Activated naive CD4-positive, alpha-beta T cell treated with Interleukin-2 at 50 U/mL for 16 hours (primary cell): ENCODE measurements at places on chromosomes 7 and 10.
A peak's percentile ranks its signal among the peaks of the same experiment; 100 is the strongest.

- DNase-seq = no peak
Measured at GRCh38 chr7:151070574-151070960, 10.0 kb downstream of the FASTK start.

GRCh38 chr7:98285157-98286092 lies 3.9 kb downstream of the BRI3 start:
- DNase-seq = no peak

GRCh38 chr7:16982640-16983350 lies 101.0 kb upstream of the AGR3 start:
- DNase-seq = peak; percentile 12

DNA sequence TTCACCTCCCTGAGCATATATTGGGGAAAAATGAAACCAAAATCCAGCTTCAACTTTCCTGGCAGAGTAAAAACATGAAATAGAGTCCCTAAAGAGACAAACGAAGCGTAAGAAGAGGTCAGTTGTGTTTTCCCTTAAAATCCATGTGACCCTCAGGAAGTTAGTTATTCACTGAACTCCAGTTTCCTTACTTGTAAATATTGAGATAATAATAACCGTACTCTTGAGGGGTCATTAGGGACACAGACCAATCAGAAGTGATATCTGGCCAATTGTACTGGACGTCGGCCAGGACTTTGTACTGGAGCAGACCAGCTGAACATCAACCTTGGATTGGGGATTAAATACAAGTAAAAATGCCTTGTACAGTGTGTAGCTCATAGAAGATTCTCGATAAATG lies 167.0 kb downstream of the GATA3 start:
- no peak for DNase-seq

DNA sequence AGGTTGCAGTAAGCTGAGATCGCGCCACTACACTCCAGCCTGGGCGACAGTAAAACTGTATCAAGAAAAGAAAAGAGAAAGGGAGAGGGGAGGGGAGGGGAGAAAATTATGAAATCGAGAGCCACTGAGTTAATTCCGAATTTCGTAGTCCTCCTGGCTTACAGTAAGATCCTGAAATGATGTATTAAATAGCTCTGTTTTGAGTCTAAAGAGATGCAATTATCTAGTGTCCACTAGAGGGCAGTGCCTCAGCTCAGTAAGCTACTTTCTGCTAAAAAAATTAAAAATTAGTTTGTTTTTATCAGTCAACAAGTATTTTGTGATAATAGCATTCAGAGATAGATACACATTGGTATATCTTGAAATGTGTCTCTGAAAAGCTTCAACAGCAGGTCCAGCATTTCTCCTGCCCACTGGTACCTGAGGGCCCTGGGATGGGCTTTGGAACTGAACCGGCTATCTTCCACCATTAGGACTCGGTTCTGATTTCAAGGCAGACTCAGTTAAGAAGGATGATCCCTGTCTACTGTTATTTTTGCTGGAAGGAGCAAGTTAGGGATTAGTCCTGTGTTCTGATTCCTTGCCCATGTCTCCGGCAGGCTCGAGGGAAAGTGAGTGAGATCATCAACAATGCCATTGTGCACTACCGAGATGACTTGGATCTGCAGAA lies 19.5 kb downstream of the TSPAN33 start:
- DNase-seq = no peak

GRCh38 chr10:490891-491571 lies 198.4 kb downstream of the DIP2C start:
- DNase-seq = no peak

GRCh38 chr7:148697256-148698006 lies 1.3 kb upstream of the CUL1 start:
- peak; percentile 69 for DNase-seq

GRCh38 chr10:71264345-71265200 lies 52.2 kb downstream of the UNC5B start:
- no peak for DNase-seq

GRCh38 chr10:118572256-118573041 lies 23.0 kb downstream of the PRLHR start:
- no peak for DNase-seq

DNA sequence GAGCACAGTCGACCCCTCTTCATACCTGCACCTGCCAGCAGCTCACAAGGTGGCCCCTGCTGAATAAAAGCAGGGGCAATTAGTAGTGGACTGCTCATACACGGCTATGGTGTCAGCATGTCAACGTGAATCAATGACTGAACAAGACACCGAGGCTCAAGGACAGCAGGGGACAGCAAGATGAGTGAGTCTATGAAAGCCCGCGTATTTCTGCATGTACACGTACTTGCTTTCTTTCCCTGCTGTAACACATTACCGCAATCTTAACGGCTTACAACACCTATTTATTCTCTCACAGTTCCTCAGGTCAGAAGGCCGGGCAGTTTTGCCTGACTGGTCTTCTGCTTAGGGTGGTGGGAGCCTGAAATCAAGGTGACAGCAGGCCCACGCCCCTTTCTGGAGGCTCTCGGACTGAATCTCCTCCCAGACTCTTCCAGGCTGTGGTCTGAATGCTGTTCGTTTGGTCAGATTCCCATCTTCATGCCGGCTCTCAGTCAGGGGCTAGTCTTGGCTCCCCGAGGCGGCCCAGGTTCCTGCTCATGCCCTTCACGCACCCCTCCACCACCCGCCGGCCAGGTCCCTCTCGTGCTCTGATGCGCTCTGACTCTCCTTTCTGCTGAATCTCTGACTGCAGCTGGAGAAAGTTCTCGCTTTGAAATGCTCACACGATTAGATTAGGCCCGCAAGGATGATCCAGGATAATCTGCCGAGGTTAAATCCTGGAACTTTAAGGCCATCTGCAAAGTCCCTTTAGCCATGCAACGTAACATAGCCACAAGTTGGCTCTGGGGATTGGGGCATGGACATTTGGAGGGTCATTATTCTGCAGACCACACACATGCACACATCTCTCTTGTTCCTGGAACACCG lies 7.8 kb upstream of the PPP2R2D start:
- DNase-seq = no peak

- peak; percentile 12 for DNase-seq
Measured at GRCh38 chr7:42931447-42931833, 534 bp downstream of the PSMA2 start.

- no peak for DNase-seq
Measured at GRCh38 chr7:92898798-92899197, 62.4 kb upstream of the CDK6 start.

GRCh38 chr10:64039198-64039597 lies 518.0 kb downstream of the REEP3 start:
- DNase-seq = no peak

- no peak for DNase-seq
Measured at GRCh38 chr7:37471619-37472018, 23.0 kb upstream of the ELMO1 start.

GRCh38 chr10:113104047-113104446 lies 154.0 kb downstream of the TCF7L2 start:
- DNase-seq = no peak

GRCh38 chr10:58743466-58744115 lies 230.9 kb downstream of the BICC1 start:
- no peak for DNase-seq
